ENCODE measurements at places on chromosomes 2 and 18.

GRCh38 chr2:226600802-226601201 is 198.8 kb downstream of the IRS1 start:
- DNase-seq = no peak

DNA sequence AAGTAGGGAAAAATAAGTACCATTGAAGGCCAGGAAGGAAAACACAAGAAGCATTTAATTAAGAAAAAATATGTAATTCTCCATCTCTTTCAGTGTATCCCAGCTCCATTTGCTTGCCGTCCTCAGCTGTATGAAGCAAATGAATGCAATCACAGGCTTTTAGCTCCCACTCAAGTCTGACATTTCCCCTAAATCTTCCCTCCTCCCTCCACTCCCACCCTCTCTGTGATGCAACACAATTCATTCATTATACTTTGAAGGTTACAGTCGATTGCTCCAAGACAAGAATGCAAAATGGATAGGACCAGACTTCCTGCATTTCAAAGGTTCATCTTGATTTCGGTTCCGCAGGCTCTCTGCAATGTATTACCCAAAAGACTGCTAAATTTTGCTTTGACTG is 172.7 kb upstream of the SERPINE2 start:
- no peak for DNase-seq

DNA sequence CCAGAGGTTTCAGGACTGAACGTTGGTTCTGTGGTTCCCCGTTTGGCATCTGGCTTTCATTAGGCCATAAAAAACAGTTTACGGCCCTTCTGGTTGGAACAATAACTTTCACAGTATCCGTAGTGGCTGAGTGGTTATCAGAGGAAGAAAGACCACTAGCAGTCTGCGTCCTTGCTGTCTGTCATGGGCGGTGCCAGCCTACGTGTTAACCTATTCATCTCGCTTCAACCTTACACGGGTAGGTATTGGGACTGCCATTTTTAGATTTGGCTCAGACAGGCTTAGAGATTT is 42.6 kb upstream of the ROCK2 start:
- DNase-seq = no peak

- DNase-seq = no peak
Measured at GRCh38 chr2:100070078-100070477, 72.3 kb downstream of the AFF3 start.

DNA sequence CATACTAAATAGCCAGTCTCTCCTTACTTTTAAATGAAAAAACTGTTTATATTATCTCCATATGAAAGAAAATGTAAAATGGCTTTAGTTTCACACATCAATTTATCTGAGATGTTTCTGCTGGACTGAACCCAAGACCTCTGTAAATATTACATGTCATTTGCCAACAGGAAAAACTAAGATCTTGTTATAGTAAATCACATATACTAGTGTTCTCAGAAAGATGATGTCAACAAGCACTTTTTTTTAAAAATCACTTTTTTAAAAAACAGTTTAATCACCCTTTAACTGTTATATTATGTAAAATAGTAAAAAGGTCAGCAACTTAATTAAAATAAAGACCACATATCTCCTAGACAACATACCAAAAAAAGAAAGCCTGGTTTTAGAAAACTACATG is 46.3 kb downstream of the PTPN2 start:
- DNase-seq = no peak

DNA sequence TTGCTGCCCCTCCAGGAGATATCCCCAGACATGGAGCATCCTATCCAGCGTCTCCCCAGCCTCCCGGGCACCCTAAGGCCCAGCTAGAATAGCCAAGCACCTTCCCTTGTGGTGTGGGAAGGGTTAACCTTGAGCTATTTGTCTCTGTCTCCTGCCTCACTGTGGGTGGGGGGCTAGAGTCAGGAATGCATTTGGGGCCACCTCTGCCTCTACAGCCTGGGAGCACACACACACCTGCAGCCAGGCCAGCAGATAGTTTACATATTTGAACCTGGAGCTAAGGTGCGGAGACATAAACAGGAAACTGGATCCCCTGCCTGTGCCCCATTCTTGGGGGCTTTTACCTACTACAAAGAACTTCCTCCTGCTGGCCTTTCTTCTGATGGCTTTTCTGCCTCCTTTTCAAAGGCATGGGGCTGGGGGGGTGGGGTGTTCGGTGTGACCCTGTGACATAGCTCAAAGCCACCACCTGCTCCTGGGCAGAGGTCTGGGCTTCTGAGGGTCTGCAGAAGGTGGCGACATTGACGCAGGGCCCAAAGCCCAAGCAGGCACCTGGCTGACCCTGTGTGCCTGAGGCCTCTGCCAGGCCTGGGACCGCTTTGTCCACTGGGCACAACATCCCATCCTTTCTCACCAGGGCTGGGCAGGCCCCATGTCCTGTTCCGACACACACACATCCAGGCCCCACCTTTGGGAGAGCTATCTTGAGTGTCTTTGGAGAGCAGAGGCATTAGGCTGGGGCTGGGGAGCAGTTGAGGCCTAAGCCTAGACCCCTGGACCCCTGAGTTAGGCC is 34.2 kb downstream of the EMX1 start:
- no peak for DNase-seq

DNA sequence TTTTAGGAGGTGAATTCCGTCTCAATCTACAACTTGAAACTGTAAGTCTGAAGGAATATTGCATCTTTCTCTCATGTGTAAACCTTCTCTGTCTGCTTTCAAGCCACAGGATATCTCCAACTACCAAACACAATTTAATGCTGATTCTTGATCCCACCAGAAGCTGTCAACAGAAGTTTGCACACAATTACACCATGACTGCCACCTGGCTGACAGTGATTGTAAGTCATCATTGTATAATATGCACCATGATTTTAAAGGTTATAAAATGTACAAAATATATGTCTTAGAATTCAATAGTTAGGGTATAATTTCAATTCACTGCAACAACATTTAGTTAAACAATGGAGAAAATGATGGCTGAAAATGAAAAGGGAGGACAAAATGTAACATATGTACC is 18.4 kb downstream of the PREPL start:
- no peak for DNase-seq

GRCh38 chr2:117603567-117603966 is 210.9 kb upstream of the DDX18 start:
- DNase-seq = no peak

- no peak for DNase-seq
Measured at GRCh38 chr2:3293221-3293620, 84.4 kb downstream of the EIPR1 start.

GRCh38 chr2:85704800-85705679 is 10.9 kb downstream of the GNLY start:
- DNase-seq = no peak

DNA sequence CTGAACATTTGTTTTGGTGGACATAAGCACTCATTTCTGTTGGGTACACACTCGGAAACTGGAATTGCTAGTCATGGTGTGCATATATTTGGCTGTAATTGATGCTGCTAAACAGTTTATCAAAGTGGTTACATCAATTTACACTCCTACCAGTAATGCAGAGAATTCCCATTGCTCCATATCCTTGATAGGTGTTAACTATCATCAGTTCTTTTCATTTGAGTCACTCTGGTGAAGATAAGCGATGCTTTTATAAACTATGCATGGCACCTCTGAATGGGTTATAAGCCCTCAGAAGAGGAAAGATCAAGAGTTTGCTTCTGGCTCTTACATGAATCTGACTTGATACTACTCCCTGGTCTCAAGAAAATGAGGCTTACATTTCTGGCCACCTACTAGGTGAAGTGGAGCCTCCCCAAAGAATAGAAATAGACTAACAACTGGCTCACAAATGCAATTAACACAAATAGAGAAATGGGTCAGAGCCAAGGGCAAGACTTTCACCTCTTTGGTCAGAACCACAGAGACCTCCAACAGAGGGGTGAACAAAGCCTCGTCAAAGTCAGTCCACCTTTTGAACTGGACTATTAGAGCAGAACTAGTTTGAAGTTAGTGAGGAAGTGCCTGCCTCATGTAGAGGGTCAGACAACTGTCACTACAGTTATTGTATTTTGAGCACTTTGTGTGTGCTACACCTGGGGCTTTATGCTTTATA is 15.0 kb upstream of the STK17B start:
- no peak for DNase-seq

- no peak for DNase-seq
Measured at GRCh38 chr2:230713331-230714135, 891 bp downstream of the CAB39 start.

GRCh38 chr2:86783615-86784339 is 6.9 kb downstream of the CD8A start:
- DNase-seq = no peak

GRCh38 chr2:240931319-240931949 is 25.3 kb downstream of the CROCC2 start:
- DNase-seq = no peak

GRCh38 chr2:67309281-67309680 is 87.9 kb upstream of the ETAA1 start:
- DNase-seq = no peak

GRCh38 chr18:2983296-2983695 is 29.6 kb downstream of the LPIN2 start:
- no peak for DNase-seq

- no peak for DNase-seq
Measured at GRCh38 chr2:236044191-236044590, 124.0 kb downstream of the GBX2 start.

- DNase-seq = no peak
Measured at GRCh38 chr18:23302851-23303527, 150.1 kb upstream of the RIOK3 start.

DNA sequence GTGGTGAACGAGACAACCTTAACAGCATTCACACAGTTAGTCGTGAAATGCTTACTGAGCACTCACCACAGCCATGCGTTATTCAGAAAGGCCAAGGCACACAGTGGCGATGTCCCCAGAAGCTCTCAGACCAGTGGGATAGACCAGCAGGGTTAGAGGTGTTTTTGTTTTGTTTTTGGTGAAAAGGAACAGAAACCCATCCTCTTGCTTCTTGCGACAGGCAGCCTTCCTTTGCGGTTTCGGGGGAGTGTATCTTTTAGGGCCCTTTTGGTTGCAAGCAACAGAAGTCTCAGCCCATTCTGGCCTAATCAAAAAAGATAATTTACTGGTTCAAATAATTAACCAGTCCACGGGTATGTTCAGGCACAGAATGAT is 4.7 kb downstream of the GNLY start:
- no peak for DNase-seq

GRCh38 chr18:44341759-44342158 is 338.9 kb upstream of the SETBP1 start:
- no peak for DNase-seq

- DNase-seq = no peak
Measured at GRCh38 chr2:155689791-155690190, 642.7 kb downstream of the NR4A2 start.

GRCh38 chr2:24912523-24912922 is 7.5 kb downstream of the ADCY3 start:
- DNase-seq = no peak

DNA sequence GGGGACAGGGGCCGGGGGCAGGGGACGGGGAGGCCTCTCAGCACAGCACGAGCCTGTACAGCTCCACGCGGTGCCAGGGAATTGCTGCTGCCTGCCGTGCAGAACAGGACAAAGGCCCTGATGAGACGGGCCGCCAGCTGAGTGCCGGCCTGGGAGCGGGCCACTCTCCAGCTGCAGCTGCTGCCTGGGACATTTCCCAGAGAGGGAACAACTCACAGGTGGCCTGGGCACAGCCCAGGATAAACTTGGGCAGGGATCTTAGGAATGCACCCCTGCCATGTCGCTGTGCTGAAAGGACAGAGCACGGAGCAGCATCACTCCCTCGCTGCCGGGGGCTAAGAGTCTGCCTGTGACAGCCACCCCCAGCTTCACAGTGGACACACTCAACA is 38.8 kb downstream of the CENPO start:
- DNase-seq = no peak

DNA sequence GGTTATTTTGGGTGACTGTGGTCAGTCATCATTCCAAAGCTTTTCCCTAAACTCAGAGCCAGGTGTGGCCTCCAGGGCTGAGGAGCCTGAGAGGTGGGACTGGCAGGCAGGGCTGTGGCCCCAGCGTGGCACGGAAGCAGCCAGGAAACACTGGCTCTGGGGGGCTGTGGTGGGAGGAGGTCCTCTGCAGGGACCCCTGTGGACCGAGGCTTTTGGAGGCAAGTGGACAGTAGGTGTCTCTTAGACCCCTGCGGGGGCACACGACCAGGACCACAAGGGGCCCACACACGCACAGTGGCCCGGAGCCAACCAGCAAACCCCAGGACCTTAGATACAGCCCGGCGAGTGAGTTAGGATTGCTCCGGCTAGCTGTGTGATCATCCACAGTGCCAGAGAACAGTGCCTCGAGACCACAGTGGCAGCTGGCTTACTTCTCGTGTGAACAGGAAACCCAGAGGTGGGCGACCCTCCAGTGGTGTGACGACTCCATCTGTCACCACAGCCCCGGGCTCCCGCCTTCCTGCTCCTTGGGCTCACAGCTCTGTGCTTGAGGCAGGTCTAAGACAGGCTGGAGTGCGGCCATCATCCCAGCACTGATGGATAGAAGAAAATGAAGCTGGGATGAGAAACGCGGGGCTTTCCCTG is 1.6 kb upstream of the RTP5 start:
- no peak for DNase-seq

- DNase-seq = no peak
Measured at GRCh38 chr2:150476286-150476685, 11.2 kb downstream of the RND3 start.

Measured in KG1 (cell line).